ENCODE measurements at places on chromosomes 3 and 15.

DNA sequence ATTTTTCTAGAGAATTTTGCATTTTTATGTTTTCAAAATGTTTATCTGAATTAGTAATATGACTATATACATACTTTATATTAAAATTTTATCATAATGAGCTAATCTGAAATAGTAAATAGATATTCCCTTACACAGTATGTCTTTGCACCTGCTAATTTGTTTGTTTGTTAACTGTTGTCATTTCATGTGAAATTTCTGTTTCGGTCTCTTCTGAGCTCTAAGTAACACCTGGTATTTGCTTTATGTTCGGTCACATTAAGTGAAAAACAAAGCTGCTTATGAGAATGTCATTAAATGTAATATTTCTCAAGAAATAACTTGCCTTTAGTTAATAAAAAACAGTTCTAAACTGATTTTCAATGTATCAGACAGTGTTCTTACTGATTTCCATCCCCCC lies 61.1 kb downstream of the FNDC3B start:
- DNase-seq, result no peak

DNA sequence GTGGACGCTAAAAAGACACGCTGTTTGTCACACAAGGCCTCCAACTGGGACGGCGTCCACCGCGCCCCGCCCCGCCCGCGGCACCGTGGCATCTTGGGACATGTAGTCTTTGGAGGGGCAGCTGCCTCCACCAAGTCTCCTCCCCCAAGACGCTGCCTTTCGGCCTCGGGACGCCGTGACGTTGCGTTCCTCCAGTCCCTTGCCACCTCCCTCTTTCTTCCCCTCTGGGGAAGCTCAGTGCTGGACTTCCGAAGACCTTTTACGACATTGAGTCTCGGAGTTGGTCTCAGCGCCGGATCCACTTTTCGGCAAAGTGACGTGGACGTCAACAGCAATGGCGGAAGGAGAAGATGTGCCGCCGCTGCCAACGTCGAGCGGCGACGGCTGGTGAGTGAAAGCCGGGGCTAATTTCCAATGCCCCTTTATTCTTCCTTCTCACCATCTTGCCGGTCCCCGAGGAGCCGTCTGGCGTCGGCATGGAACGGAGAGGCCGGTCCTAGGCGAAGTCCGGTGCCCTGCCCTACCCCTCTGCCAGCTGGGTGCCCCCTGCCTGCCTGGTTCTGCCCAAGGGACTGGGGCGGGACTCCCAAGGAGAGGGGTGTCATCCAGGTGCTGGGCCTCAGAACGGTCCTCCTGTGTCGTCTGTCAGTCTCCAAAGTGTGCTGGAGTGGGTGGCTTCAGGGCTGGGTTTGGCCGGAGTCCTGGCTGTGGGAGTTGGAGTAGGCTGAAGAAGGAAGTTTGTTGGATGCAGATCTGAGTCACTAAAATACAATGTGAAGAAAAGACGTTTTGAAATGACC lies at the start of gene TBC1D23:
Gene TBC1D23, plus strand, starts transcription at position 308 of the 800 bp plus-strand sequence. Its CDS starts 27 bp downstream, at position 335.
- DNase-seq, result peak; percentile 100

DNA sequence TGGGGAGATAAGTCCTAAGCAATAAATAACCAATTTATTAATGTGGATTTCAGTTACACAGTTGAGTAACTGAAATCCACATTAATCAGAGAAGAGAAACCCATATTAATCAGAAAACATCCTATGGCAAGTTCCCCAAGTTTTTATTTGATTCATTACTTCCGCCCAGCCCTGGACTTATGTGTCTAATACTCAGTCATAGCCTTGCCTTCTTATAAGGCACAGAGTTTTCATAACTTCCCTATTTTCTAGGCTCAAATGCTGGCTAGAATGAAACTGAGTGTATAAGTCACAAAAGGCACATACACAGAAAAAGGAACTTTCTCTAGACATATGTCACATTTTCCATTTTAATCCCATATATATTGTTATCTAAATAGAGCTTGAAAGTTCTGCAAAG lies 28.8 kb downstream of the CD47 start:
- DNase-seq, result peak; percentile 98

DNA sequence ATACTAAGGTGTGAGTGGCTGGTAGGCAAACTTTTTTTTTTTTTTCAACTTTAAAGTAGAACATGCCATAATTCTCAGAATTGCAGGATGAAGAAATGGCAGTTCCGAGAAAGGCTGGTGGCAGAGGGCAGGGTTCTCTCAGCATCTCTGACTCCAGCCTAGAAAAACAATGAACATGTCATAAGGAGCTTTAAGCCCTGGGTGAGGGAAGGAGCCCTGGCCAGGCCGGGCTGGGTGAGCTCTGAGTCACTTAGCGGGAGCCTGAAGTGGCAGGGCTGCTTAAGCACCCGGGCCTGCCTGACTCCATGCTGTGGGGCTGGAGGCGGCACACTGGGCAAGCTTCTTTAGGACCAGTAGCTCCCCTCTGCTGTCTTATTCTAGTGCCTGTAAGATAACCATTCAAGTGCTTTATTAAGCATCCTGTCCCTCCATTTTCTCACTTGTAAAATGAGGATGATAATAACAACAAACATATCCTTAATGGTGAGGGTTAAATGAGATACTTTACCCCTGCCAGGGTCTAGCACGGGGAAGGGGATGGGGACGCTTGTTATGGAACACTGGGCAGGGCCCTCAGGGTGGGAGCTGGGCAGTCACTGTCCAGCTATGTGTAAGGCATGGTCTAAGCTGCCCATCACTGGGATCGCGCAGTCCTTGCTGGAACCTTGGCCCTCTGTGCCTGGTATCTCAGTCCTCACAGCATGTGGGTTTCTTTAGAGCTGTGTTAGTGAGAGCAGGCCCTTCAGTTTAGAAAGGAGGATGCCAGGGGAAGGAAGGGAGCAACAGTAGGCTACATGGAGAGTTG lies 18.4 kb downstream of the SMAD6 start:
- peak; percentile 48 for DNase-seq

DNA sequence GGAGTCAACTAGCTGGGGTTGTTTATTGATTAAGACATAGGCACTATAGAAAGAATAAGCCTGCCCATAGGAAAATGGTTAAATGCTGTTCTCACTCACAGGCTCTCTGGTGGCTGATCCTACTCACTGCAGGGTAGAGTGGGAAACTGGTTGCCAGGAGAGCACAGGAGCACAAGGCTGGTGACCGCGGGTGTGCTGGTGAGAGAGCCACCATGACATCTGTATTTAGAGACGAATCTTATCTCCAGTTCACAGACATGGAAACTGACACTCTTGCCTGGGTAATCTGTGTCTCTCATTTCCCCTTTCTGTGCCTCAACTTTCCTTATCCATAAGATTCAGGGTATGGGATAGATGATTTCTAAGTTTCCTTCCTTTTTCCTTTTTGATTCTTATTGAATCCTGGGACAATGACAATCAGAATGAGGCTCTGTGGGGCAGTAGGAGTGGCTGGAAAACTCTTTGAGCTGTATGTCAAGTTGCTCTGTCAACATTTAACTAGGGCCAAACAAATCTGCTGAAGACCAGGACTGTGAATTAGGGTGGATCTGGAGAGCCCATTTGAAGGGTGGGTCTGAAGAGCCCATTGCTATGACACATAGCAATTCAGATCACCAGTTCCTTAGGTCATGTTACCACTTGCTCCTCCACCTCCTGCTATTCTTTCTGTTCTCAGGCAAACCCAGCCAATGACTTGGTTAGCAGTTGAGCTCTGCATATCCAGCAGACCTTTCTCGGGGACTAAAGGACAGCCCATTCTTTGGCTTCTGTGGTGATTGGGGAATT lies 286.1 kb upstream of the TBL1XR1 start:
- DNase-seq, result no peak

DNA sequence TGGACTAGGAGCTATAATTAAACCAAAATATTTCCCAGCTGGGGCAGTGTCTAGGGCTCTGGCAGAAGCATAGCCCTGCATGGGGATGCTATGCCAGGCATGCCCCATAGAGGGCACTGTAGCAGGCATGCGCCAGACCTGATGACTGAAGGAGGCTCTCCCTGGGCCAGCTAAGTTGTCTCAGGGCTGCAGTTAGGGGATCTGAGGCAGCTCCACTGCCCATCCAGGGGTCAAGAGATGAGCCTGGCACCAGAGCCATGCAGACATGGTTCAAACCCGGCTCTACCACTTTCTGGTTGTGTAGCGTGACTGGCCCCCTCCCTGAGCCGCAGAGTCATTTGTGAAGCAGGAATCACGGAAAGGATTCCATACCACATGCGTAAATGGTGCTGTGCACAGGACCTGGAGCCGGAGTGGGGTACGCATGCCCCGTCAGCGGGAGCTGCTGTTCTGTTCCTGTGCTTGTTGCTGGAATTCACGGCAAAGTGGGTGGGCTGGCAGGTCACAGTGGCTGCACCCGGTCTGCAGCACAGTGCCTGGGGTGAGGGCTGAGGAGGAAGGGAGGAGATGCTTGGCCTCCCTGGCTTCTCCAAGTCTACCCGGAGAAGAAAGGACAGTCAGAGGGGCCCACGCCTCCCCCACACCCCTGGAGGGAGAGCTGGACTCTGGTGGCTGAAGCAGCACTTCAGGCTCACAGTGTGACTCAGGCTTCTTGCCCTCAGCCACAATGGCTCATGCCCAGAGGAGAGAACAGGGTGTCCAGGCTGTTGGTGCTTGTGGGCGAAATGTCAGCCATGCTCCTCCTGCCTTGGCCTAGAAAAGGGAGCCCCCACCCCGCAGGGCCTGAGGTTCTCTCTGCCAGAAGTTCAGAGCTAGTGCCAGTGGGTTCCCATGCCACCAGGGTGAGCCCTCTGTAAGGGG lies 43.1 kb downstream of the DNASE1L3 start:
- DNase-seq, result peak; percentile 46

DNA sequence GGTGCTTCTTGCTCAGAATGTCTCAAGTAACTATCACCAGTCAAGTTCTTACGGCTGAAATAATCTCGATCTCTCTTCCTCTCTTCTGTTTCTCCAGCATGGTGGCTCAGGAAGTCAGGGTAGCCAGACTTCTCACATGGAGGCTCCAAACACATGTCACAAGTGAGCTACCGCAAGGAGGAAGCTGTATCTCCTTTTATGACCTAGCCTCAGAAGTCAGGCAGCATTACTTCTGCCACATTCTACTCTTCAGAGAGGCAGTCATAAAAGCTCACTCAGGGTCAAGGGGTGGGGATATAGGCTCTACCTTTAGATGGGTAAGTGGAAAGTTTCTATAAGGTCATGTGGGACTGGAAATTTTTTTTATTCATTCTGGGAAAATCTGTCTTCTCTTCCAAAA lies 86.6 kb upstream of the NEO1 start:
- DNase-seq, result no peak

DNA sequence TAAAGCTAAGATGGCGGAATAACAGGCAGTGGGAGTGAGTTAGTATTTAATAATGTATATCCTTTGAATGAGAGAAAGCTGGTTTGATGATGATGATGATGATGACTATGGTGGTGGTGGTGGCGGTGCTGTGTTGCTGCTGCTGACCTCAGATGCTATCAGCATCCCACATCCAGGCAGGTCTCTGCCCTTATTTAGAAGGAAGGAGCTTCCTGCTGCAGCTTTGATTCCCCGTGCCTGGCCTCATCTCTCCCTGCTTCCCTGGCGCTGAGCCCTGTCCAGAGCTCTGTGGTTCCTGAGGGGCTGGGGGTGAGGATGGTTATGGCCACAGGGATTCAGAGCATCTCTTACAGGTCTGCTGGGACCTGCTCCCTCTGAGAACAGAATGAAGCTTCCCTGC lies 73.1 kb downstream of the RAB11A start:
- DNase-seq, result no peak

Data from inflammatory macrophage treated with lipopolysaccharide for 4 hours (primary cell).